Testis (tissue), 5 donors: ENCODE measurements at places on chromosomes 13 and 19.
A peak's percentile ranks its signal among the peaks of the same experiment; 100 is the strongest.

- no peak for DNase-seq
Observed at GRCh38 chr19:34487651-34488051, 6.1 kb downstream of the WTIP start.

GRCh38 chr13:42333613-42334328, 61.8 kb downstream of the AKAP11 start:
- DNase-seq = peak; percentile 23

GRCh38 chr19:609004-609346, 19.3 kb downstream of the HCN2 start:
- no peak for DNase-seq

- no peak for DNase-seq
Observed at GRCh38 chr13:33348366-33348765, 62.8 kb upstream of the STARD13 start.

GRCh38 chr13:112931028-112931934, 37.7 kb upstream of the MCF2L start:
- DNase-seq = no peak

DNA sequence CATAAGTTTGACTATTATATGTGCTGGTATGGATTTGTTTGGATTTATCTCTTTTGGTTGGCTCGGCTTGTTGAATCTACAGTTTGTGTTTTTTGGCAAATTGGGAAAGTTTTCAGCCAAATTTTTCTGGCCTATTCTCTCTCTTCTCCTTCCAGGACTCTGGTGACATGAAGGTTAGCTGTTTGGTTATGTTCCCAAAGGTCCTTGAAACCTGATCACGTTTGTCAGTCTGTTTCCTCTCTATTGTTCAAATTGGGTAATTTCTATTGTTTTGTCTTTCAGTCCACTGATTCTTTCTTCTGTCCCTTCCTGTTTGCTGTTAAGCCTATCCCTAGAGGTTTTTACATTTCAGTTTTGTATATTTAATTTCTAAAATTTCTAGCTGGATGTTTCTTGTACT, 81.5 kb upstream of the SHISA2 start:
- DNase-seq = no peak

GRCh38 chr13:83065108-83065507, 817.2 kb downstream of the SLITRK1 start:
- peak; percentile 77 for DNase-seq

DNA sequence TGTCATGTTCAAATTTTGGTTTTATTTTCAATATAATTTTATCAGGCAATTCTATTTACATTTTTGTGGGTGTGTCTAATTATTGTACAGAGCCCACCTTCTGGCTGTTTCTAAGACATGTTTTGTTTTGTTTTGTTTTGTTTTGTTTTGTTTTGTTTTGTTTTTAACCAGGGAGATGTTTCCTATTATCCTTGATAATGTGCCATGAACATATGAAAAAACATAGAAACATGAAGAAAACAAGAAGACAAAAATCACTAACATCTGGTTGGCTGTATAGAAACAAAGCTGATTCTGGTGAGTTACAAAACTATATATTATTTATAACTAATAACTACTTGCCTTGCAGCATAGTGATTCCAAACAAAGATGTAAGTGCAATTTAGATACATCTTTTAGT, 128.1 kb upstream of the TRPC4 start:
- DNase-seq = no peak

- no peak for DNase-seq
Observed at GRCh38 chr13:103815619-103816018, 749.4 kb upstream of the SLC10A2 start.

DNA sequence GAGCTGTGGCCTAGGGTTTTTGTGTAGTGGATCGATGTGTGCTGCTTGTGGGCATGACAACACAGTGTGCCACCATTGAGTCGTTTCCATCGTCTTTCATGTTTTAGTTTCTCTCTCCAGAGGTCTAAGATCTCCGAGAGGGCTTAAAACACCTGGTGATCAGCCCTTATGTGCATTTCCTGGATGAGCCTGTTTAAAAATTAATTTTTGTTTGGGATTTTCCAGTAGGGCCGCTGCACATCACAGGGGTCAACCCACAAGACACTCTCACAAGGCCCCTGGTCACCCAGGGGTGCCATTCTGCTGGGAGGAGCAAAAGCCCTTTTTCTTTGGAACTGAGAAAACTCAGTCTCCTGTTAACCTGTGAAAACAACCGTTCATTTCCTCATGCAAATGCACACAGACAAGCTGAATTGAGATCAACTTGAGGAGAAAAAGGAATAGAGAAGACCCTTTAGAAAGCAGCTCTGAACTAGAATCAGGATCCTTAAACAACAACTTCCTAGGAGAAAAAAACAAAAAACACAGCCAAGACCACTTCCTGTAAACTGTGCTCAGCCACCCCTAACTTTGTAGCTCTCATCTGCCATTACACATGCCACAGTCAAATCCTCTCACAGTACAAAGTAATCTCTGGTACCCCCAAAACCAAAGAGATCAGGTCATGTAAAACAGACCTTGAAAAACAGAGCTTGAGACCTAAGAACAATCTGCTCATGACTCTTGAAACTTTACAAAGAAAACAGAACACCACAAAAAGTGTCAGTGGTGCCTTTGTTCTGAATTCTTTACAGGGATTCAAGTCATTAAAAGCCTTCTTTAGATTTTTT, 8.3 kb upstream of the MTRF1 start:
- no peak for DNase-seq

- DNase-seq = no peak
Observed at GRCh38 chr13:76630629-76631230, 255.5 kb downstream of the KCTD12 start.

DNA sequence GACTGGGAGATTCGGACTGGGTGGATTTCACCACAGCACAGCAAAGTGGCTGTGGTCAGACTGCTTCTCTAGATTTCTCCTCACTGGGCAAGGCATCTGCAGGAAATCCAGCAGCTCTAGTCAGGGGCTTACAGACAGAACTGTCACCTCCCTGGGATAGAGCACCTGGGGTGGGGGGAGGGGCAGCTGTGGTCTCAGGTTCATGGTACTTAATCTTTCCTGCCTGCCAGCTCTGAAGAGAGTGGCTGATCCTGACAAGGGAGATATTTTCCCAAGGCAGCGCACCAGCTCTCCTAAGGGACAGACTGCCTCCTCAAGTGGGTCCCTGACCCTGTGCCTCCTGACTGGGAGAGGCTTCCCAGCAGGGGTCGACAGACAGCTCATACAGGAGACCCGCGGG, 212.8 kb upstream of the KLF12 start:
- DNase-seq = no peak

DNA sequence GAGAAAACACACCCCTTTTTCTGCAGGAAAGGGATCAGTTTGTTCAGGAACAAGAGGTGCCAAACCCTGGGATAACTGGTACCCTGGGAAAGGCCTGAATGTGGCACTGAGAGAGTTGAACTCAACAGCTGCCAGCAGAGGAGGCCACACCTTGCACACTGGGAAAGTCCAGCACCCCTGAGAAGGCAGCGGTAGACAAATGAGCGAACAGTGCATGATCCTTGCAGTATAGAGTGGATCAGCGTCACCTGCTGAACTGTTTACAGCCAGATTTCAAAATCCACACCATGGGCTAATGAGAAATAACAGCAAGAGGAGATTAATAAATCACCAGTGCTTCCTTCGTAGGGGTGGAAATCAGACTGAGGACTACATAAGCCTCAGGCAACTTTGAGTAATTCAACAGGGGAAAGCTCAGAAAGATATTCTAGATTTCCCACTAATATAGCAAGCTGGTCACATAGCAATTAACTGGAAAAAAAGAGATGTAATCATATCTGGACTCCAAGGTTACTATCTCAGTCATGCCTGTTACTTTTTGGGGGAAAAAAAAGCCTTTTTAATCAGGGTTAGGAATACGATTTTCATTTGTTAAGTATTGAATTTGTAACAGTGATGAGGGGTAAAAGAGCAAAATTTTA, 52.0 kb downstream of the DCT start:
- no peak for DNase-seq

DNA sequence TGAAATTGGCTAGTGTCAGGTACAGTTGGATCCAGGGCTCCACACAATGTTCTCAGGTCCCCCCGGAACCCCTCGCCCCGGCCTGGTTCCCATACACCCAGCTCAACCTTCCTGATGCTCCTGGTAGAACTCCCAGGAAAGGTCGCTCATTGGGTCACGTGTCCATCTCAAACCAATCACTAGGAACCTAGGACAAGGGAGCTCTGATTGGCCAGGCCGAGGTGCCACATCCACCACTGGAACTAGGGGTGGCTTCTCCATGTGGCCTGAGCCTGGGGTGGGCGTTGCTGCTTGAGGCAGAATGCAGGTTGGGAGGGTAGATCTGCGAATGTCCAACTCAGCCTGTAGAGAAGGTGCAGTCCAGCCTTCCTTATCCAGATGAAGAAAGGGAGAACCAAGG, 6.9 kb upstream of the MEF2B start:
- no peak for DNase-seq

- peak; percentile 87 for DNase-seq
Observed at GRCh38 chr19:18388100-18388959, 2.4 kb downstream of the GDF15 start.

DNA sequence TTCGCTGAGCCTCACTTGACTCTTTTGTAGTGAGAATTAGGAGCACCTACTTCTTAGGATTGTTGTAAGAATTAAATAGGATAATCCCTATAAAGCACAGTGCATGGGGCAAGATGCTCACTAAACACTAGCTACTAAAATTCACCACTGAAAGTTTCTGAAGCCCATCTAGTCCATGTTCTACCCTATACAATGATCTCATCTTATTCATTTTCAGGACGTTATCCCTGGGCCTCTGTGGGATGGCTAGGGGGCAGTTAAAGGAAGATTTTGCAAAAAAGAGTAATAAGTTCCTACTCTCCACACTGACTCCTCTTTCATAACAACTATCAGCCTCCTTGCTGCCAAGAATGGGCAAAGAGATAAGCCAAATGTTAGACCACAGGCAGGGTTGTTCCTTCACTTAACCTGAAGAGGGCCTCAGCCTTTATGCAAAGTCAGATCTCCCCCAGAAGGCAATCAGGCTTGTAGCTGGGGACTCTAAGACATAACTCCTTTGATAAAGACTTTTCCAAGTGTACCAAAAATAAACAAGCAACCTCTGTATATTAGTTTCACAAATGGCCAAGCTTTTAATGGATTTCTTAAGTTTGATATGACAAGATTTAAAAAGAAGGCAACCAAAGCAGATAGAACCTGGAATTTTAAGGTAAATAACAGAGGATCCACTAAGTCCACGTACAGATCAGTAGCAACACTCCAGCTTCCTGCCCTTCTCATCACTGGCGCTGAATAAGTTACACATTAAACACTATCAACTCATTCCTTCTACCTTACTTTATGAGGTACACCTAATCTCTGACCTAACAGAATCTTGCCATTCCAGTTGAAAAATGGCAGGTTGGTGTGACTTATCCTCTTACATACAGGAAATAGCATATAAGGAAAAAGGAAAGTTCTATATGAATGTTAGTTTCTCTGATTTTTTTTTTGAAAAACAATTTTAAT, 44.4 kb downstream of the ELF1 start:
- peak; percentile 42 for DNase-seq

DNA sequence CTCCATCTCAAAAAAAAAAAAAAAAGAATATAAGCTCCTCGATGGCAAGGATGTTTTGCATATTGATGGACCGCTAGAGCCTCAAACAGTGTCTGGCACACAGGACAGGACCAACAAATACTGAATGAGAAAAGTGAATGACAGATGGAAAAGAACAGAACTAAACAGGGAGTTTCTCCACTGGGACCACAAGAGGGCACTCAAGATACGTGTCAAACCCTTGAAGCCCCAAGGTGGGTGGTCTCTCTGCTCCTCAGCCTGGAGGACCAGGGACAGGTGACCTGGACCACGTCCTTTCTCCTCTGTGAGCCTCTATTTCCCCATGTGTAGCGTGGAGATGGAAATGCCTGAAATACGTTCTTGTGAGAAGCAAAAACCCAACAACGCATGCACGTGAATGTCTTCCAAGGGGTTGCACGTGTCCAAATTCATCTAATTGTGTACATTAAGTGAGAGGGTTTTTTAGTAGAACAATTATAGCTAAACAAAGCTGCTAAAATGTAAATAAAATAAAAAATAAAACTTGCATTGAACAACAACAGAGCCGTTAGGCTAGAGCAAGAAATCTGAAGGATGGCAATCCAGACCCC, 5.7 kb upstream of the CDC42EP5 start:
- DNase-seq = no peak

GRCh38 chr13:23769401-23769800, 119.8 kb downstream of the MIPEP start:
- no peak for DNase-seq

DNA sequence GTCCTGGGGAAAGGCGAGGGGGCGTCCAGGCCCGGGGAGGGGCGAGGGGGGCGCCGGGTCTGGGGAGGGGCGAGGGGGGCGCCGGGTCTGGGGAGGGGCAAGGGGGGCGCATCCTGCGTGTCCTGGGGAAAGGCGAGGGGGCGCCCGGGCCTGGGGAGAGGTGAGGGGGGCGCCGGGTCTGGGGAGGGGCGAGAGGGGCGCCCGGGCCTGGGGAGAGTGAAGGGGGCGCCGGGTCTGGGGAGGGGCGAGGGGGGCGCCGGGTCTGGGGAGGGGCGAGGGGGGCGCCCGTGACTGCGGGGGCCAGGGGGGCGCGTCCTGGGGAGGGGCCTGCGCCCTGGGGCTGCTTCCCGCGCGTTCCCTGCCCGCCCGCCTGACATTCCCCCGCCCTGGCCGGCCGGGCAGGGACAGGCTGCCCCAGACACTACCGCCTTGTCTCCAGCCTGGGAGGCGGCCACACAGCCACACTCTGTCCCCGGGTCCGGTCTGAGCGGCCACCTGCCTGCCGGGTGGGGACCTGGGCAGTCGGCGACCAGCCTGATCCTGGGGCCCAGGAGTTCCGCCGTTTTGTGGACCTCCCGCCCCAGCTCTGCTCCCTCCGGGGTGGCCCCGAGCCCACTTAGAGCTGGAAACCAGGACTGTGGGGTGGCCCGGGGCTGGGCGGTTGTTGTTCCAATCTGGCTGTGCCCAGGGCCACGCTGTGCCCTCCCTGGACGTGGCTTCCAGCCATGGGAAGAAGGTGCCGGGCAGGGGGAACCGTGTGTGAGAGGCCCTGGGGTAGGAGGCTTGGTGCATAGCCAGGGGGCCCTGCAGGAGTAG, 11.8 kb downstream of the PALM start:
- peak; percentile 67 for DNase-seq

GRCh38 chr19:2774083-2774679, 8.9 kb downstream of the SGTA start:
- DNase-seq = no peak

GRCh38 chr19:44741258-44741731, 7.2 kb upstream of the BCL3 start:
- no peak for DNase-seq

DNA sequence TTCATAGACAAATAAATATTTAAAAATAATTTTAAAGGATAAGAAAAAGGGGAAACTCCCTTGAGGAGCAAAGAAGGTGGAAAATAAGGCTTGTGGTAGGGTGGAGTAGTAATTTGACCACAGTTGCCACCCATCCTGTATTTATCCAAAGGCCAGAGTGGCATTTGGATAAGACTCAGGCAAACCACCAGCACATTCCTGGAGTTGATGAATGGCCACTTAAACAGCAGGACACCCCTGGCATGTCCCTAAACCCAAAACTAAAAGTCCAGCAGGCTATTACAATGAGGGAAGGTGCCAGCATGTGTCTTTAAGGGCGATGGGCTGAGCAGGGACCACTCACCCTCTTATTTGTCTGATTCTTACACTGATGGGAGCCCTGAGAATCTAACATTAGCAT, 9.8 kb upstream of the FRY start:
- DNase-seq = no peak
